ENCODE measurements at places on chromosomes 6 and 20.

GRCh38 chr6:26019261-26019830 lies 56.7 kb downstream of the TRIM38 start:
- DNase-seq = no peak

DNA sequence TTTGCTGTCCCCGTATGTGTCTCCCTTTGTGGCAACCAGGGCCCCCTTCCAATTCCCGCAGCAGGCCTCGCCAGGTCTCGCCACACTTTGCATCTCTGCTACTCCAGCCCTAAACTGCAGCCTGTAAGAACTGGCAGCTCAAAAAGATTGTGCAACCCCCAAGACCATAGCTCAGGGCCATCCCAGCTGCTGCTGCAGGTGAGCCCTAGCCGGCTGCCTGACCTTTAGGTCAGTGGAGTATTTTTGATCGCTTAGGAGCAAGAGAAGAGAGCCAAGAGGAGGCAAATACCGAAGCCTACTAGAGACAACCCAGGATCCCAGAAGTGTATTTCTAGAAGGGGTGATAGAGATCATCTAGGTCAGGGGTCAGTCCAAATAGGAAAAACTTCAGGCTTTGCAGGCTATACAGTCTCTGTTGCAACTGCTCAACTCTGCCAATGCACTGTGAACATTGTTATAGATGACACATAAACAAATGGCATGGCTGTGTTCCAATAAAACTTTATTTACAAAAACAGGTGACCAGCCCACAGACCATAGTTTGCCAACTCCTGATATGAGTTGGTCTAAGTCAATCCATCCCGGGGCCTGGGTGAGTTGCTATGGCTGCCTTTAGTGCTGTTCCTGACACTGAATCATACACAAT lies 138.4 kb downstream of the EYA2 start:
- DNase-seq = no peak

DNA sequence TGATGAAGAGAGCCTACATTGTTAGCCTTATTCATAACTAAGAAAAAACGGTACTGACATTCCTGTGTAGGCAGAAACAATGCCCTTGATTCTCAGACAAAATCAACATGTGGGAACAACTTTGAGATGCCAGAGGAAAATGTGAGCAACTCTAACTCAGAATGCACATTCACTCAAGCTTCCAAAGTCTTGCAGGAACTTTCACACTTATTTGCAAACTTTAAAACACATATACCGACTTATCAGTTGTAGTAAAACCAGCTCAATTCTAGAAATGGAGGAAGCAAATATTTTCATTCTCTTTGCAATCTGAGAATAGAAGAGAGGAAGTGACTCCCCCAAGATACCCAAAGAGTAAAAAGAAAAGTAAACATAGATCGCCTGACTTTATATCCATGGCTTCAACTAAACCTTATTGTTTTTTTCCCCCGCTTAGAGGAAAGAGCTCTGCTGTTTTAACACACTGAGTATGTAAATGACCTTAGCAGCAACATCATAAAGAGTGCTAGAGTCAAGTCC lies 117.6 kb downstream of the EPB41L2 start:
- no peak for DNase-seq

DNA sequence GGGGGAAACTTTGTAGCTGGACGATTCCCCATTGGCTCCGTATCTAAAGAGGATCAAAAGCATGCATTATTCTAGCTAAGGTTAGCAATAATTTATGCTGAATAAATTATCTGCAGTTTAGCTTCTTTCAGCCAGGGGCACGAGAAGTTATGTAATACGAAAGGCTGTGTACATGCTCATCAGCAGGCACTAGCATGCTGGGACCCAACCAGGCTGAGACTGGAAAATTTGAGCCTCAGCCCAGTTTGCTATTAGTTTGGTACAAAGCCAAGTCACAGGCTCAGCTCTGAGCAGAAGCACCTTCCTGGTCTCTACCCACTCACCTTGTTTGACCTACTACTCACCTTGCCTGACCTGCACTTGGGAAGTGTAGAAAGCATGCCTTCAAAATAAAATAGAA lies 328.1 kb upstream of the ARID1B start:
- no peak for DNase-seq

- DNase-seq = peak; percentile 24
Measured at GRCh38 chr20:20083807-20084206, 31.5 kb downstream of the CFAP61 start.

DNA sequence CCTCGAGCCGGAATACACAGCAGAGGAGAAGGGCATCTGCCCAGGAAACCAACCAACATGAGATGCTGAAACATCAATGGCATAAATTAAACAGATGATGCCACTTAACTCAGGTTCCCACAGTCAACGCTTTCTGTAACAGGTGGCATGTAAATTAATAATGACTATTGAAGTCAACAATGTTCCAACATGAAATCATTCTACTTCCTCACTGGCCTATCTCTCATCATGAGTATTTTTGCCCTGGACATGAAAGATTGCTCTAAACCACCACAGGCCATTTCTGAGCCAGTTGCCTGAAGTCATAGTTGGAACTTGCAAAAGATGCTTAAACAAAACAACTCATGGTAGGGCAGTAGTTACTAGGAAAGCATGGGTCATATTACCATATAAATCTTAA lies 397.9 kb upstream of the JARID2 start:
- no peak for DNase-seq
